ENCODE measurements at places on chromosomes 3 and 15. TPM values are rescaled to one million over a fixed set of nuclear protein-coding genes. Genes with fewer than 3 reads are reported as not detected.

DNA sequence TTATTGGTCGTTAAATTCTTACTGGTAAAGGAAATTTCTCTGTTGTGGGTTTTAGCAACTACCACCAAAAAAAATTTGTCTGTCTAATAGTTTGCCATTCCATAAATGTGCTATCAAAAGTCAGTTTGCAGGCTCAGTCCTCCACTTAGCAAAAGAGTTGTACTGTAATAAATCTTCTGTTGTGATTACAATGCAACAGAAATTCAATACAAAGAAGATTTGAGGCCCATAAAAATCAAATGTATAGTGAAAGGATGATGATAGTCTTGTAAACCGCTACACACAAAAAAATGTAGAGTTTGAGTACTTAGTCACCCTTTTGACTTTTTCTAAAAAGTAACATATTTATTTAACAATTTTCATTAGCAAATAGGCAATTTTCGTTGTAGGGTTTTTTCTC is 251.7 kb downstream of the VGLL3 start:
- DNase-seq, result no peak

- no peak for DNase-seq
Measured at GRCh38 chr15:56205061-56205876, 38.4 kb downstream of the RFX7 start.

Gene SETD5
- 124 TPM for total RNA-seq

GRCh38 chr3:174620138-174620537 is 239.0 kb upstream of the NAALADL2 start:
- no peak for DNase-seq

DNA sequence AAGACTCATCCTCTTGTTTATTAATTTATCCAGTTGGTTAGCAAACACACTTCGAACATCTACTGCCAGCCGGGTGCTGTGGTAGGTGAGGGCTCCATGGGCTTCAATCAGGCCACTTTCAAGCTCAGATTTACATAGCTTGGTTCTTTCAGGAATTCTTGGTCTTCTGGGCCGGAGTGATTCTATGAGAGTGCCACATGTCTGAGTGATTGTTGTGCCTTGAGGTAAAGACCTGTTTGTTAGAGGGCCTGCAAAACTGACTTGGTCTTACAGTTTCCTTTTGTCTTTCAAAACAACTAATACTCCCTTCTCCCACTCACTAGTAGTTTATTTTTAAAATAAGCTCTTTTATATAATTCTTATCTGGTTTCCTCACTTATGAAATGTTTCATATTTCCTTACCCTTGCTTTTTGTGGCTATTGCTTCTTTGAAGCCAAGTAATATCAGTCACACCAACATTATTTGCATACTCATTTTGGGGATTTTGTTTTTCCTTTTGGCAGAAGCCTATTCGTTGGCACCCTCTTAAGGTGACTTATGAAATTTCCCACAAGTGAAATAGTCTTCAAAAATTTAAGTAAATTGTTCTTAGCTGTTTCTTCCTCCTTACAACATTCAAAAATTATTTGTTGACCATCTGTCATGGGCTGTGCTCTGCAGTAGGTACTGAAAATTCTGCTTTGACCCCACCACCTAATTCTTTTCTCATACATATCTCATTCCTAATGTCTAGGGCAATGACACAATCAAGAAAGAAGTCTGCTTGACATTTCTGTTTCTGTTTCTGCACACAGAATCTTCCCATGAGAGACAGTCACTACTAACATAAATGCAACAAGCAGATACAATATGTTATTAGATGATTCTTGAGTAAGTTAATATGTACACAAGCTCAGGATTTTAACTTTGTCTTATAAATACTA is 120.2 kb downstream of the LRRC28 start:
- no peak for DNase-seq

DNA sequence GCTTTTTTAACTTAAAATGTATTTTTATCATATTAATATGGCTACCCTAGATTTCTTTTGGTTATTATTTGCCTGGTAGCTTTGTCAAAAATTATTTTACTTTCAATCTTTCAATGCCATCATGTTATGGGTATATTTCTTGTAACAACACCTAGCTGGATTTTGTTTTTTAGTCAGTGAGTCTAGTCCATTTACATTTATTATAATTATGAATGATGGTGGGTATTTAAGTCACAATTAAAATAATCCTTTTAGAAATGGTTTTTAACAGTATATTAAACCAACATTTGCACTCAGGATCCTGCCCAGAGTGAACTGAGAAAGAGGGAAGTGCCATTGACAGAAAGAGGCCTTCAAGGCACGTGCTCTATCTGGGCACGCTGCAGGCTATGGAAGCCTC is 39.8 kb upstream of the NUDT16 start:
- no peak for DNase-seq

DNA sequence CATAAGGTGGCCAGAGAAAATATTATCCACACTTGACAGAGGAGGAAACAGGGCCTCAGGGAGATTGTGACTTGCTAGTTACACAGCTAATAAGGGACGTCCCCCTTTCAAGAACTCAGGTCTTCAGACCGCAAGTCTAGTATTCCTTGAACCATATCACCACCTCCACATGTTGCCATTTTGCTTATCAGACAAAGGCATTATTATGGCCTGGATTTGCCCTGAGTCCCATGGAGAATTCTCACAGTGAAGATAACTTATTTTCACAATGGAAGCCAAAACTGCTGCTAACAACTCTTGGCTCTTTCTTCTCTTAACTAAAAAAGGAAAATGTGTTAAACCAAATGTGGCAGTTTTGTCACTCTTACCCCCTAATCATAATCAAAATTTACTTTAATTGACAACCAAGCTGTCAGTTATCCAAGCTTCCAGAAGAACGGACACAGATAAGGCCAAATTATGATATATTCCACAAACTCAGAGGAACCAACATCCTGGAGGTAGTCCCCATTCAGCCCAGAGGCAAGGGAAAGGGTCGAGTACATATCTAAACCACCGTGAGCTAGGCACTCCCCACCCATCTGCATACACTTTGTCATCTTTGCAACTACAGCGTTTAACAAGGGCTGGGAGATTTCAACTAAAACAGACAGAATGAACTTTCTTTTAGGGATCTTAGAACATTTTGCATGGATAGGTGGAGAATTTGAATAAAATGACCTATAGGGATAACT is 63.6 kb upstream of the THBS1 start:
- DNase-seq, result no peak

DNA sequence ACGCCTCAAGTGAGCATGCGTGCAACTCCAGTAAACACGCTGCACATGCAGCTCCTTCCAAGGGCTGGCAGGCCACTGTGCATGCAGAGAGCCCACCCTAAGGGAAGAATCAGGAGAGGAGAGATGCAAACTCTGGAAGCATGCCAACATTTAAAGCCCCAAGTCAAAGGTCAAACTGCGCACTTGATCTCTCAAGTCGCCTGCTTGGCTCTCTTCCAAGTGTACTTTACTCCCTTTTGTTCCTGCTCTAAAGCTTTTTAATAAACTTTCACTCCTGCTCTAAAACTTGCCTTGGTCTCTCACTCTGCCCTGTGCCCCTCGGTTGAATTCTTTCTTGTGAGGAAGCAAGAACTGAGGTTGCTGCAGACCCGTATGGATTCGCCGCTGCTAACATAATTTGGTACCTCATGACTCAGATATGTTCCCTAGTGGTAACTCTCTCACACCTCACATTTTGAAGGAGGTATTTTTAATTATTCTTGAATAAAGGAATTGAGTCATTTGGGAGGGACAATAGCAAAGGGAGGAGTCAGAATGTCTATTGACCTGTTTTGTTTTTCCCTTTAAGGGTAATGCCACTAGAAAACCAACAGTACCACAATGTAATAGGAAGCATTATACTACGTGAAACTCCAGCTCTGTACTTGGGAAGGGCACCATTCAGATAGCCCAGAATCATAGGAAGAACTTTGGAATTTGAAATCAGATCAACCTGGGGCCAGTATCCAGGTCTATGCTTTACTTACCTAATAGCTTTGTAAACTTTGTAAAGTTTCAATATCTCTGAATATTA is 19.6 kb upstream of the DGKG start:
- DNase-seq, result no peak

- DNase-seq, result peak; percentile 29
Measured at GRCh38 chr15:85865070-85865684, 70.5 kb upstream of the KLHL25 start.

Gene PAQR5
- 0.57 TPM for total RNA-seq

DNA sequence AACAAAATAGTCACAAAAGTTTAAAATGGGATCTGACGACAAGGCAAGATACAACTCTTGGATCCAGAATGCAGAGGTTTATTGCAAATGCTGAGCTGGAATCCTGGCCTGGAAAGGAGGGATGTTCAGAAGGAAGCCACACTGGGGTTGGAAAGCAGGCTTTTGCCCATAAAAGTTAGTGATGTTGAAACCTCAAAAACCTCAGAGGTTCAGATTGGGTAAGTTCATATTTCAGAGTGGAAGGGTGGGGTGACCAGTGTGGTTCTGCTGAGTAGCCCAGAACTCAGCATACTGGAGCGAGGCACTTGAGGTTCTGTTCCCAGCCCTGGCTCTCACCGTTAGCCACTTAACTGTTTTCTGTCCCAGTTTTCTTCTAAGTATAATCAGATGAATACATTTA is 114.0 kb upstream of the OSTN start:
- DNase-seq, result no peak

GRCh38 chr3:56933803-56934202 is 126.7 kb upstream of the SPATA12 start:
- DNase-seq, result no peak

Gene TERC
- total RNA-seq, result 6.0 TPM

Gene LDHAL6B
- not detected for total RNA-seq

DNA sequence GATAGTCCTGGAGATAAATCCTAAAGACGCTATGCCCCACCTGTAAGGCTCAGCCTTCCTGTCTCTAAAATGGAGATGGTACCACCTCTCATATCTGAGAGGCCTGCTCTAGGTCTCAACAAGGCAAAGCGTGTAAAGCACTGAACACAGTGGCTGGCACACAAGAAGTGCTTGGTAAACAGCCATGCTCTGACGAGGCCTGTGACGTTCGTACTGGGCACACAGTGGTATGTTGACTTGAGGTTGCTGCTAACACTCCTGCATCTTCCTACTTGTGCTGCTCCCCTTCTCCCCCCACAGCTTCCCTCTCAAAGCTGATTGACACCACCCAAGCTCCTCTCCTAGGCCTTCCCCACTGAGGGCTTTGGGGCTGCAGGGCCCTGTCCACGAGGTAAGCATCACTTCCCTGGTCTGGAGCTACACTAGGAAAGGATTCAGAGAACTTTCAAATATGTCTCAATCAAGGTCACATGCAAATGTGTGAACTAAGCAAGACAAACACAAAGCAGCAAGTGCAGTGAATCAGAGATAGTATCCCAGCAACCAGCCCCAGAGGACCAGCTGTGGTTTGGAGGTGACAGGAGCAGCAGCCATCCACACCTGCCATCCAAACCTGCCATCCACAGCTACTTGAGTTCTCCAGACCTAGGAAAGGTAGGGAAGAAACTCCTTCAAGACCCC is 177.5 kb downstream of the STT3B start:
- peak; percentile 56 for DNase-seq

Gene GPR171
- 0.99 TPM for total RNA-seq

- no peak for DNase-seq
Measured at GRCh38 chr3:177743173-177743890, 546.0 kb upstream of the TBL1XR1 start.

DNA sequence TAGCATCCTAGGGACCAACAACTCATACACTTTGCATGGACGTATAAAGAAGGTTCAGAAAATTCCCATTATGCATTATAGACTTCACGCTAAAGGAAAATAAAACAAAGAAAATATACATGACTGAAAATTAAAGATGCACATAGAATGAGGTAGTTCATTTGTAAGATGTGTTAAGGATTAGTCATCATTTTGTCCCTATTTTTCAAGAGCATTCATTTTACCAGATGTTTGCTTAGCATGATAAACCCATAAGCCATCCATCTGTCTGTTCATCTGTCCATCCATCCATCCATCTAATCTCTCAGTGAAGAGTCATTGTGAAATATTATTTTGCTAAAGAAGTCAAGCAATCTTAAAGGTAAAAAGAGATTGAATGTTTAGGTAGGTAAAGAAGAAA is 80.3 kb downstream of the TFG start:
- DNase-seq, result no peak

Gene TM4SF18
- total RNA-seq, result 4.7 TPM

- no peak for DNase-seq
Measured at GRCh38 chr15:69098771-69099170, 61.7 kb upstream of the GLCE start.

Gene STAB1
- total RNA-seq, result 34.5 TPM

Gene PPP1R14D
- total RNA-seq, result not detected

Gene GABRR3
- not detected for total RNA-seq

- DNase-seq, result no peak
Measured at GRCh38 chr3:149186219-149186618, 35.4 kb downstream of the CP start.

GRCh38 chr15:96087180-96087884 is 243.2 kb upstream of the NR2F2 start:
- no peak for DNase-seq

GRCh38 chr15:65105038-65105437 is 10.0 kb downstream of the UBAP1L start:
- no peak for DNase-seq

- no peak for DNase-seq
Measured at GRCh38 chr3:32018757-32019564, 37.4 kb downstream of the ZNF860 start.

- DNase-seq, result peak; percentile 57
Measured at GRCh38 chr3:72888546-72889309, 882 bp downstream of the GXYLT2 start.

DNA sequence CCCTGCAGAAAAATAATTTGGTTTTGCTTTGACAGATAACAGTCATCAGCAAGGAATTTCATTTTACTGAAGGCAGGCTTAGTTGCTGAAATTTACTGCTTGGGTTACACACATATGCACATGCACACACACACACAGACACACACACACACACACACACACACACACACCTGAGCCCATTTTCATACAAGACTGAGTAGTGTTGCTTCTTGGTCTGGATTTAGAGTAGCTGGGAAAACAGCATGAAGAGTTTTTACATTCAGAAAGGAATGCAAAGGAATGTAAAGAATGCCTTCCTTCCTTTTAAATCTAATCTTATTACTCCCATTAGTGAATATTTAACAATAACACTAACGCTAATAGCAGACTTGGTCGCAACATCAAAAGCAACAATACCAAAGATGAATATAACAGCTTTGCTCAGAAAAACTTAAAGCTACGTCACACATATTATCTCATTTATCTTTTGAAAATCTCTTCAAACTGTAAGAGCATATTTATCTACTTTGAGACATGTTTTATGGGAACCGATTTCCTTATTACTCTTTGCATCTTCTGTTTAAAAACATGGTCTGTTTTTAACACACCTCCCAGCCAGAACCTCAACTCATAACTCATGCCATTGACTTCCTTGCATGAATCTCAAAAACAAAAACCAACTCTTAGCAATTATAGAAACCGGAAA is 32.5 kb downstream of the RFTN1 start:
- DNase-seq, result no peak

Gene ADAMTS17
- 7.9 TPM for total RNA-seq

Gene PARP15
- 0.33 TPM for total RNA-seq
